ENCODE measurements at places on chromosomes 11 and 22.

- DNase-seq: no peak
These were observed 408 bp downstream of the PPP2R5B start for GRCh38 chr11:64924910-64925284.

DNA sequence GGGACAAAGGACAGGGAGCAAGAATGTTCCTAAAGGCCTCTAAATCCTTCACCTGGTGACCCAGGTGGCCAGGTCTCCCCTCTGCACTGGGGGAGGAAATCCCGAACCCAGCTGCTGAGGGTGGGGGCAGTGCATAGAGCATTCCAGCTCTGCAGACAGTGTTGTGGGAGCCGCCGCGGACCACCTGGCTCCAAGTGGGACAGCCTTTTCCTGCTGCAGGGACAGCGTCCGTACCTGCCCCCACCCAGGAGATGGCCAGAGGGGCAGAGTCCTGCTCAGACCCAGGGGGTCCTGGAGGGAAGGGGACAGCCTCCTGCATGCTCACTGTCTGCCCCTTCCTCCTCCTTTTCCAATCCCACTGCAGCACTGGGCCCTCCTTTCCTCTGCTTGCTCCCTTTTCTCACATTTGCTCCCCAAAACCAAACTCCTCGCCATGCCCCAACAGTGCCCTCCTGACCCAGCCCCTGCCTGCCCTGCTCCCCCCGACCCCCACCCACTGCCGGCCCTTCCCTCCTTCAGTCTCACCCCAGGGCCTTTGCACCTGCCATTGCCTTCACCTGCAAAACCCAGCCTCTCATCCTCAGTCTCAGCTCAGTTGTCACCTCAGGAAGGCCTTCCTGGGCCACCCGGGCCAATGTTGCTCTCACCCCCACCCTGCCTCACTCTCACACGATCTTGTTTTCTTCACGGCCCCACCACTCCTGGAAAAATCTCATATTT, 12.8 kb downstream of the PNPLA5 start:
- DNase-seq: no peak

DNA sequence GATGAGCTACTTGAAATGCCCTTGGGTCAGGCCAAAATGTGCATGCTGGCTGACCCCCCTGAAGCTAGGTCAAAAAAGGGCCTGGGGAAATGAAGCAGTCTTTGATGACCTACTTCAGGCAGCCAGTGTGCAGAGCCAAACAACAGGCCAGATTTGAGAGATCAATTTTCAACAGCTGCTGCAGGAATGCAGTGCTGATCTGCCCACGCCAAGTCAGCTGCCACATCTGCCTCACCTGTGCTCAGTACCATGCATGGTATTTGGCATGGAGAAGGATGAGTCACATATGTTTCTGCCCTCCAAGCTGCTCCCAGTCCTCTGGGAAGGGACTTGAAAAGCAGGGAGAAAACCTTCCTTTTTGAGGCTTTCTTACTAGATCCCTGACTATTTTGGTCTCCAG, 35.8 kb downstream of the MTNR1B start:
- DNase-seq: no peak

DNA sequence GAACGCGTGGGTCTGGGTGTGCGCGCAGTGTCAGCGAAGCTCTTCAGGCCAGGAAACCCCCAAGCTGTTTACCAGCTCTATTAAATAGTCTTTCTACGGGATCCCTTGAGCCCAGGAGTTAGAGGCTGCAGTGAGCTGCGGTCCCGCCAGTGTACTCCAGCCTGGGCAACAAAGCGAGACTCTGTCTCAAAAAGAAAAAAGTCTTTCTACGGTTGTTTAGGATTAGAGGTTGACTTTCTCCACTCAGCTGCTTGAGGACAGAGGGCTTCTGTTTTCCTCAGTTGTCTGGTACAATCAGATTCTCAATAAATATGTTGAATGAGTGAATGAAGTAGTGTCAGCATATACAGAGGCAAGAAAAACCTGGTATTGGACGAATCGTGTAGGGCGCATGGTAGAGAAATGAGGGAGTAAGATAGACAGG, 619 bp downstream of the SART1 start:
- DNase-seq: no peak

DNA sequence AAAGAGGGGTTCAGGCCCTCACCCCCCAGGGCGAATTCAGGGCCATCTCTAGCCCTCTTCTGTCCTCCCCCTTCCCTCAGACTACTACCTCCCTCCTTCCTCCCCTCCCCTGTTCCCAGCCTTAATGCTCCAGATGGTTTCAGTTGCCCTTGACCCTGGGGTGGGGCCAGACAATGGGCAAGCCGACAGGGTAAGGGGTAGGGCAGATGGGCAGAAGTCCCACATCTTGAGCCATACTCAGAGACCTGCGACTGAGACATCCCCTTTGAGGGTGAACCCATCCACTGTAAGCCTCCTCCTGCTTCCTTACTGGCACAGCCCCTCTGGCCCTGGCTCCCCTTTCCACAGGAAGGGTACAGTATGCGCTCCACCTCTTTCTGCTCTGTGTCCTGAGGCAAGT, 1.9 kb downstream of the RHBDD3 start:
- DNase-seq: no peak

DNA sequence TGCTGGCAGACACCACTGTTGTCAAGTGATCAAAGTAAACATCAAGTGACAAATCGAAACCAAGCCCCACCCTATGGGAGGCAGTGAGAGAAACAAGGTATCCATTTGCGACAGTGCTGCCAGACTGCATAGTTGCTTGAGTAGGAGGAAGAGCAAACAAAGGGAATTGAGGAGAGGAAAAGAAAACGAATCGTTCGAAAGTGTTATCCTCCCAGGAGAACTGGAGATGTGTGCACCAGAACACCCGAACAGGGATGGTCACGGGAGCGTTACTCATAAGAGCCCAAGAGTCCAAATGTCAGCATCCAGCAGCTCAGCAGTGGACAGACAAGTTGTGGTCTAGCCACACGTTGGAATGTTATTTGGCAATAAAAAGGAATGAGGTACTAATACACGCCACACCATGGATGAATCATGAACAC, 58.4 kb upstream of the NUP50 start:
- no peak for DNase-seq
